ENCODE measurements at places on chromosomes 3 and 15.

GRCh38 chr15:58627701-58628100 is 121.8 kb downstream of the ADAM10 start:
- no peak for DNase-seq

- peak; percentile 51 for DNase-seq
Measured at GRCh38 chr15:74789171-74789631, 7.3 kb downstream of the CSK start.

DNA sequence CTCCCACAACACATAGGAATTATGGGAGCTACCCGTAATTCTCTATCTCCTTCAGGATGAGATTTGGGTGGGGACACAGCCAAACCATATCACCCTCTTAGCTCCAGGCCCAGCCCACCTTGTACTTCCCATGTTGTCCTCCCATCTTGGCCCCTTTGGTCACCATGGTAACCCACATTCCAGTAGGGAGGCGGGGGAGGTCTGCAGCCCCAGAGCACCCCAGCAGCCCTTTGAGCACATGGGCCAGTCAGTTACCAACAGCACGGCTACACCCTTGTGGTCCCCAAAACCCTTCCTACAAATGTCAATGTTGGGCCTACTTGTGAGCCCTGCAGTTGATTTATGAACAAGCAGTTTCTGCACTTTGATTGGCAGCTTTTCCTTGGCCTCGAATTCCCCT is 84.5 kb downstream of the LRRK1 start:
- no peak for DNase-seq

- DNase-seq = peak; percentile 25
Measured at GRCh38 chr15:47678040-47678439, 39.3 kb upstream of the SEMA6D start.

DNA sequence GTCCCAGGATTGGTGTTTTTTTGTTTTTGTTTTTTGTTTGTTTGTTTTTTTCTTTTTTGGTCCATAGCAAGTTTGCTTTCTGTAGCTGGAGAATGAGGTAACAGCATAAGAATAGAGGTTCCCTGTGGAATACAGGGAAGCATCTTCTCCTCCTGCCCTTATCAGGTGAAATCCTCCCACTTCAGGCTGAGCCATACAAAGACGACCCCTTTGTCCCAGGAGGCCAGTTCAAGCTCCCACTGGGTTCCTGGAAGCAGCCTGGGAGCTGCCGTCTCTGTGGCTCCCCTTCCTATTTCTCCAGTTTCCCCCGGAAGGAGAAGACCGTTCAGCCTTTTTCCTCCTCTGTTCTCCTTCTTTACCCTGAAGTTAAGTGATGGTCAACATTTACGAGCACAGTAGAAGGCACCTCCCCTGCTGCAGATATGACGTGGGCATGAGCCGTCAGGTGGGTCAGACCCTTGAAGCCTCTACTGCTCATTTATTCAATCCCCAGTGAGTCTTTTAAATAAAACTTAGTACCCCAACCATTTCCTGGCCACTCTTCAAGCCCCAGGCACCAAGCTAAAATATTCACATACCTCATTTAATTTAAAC is 1.1 kb downstream of the IL16 start:
- DNase-seq = no peak

GRCh38 chr3:140756240-140757016 is 78.6 kb downstream of the TRIM42 start:
- no peak for DNase-seq

GRCh38 chr3:43023066-43023465 is 44.0 kb downstream of the GASK1A start:
- DNase-seq = no peak

DNA sequence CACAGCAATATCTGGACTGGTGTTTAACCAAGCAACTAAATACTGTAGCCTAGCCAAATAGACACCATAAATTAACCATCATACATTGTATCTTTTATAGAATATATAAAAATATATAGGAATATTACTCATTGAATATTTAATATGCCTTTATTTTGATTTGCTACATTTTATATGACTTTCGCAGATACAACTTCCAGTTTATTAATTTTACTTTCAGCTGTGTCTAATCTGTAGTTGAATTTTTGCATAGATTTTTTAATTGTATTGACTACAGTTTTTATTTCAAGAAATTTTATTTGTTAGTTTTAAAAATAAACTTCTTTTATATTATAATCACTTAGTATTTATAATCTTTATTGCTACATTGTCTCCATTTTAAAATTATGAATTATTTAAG is 299.7 kb downstream of the LSAMP start:
- DNase-seq = no peak

- peak; percentile 35 for DNase-seq
Measured at GRCh38 chr15:70880781-70881180, 11.5 kb downstream of the THAP10 start.

GRCh38 chr3:101050046-101050445 is 56.8 kb upstream of the ABI3BP start:
- DNase-seq = no peak

DNA sequence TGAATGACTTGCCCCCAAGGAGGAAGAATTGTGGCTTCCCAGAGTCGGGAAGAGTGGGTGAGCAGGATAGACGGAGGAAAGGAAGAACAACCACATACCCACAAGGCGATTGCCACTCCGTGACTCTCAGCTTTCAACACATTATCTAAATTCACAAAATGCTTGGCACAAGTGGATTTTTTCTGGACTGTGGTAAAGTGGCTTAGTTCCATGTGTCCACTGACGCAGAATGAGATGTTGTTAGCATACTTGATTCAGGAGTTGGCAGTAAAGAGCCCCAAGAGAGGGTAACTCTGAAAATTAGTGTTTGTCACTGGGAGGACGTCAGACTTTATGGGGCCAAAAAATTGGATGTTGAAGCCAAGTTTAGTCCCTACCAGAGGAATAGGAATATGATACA is 198.8 kb upstream of the CTNNB1 start:
- no peak for DNase-seq

GRCh38 chr3:44624749-44625480 is at the start of gene ZNF197:
Gene ZNF197, plus strand, starts transcription at chr3:44625036. Its CDS starts 4,119 bp downstream, at chr3:44629155.
- DNase-seq = peak; percentile 89

GRCh38 chr3:141129541-141130011 is 78.4 kb downstream of the SPSB4 start:
- no peak for DNase-seq

DNA sequence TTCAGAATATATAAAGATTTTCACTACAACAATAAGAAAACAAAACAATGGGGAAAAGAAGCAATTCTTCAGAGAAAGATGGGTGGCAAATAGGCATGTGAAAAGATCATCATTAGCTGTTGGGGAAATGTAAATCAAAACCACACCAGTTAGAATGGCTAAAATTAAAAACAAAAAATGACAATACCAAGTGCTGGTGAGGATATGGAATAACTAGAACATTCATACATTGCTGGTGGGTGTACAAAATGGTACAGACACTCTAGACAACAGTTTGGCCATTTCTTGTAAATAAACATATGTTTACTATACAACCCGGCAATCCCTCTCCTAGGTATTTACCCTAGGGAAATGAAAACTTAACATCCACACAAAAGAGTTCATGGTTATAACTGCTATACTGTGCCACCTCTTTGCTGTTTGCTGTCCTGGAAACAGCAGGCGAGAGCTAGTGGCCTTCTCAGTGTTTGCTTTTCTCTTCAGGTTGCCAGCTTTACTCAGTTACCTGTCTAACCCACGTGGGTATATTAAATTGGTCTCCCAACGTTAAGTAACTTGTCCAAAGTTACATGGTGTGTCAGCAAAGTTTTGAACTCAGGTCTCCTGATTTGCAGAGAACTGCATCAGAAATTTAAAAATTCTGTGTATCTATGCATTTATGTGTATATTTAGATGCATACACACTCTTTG is 4.6 kb upstream of the NIT2 start:
- DNase-seq = no peak
